ENCODE measurements at places on chromosomes 5 and 9. TPM values are rescaled to one million over a fixed set of nuclear protein-coding genes. Genes with fewer than 3 reads are reported as not detected.

DNA sequence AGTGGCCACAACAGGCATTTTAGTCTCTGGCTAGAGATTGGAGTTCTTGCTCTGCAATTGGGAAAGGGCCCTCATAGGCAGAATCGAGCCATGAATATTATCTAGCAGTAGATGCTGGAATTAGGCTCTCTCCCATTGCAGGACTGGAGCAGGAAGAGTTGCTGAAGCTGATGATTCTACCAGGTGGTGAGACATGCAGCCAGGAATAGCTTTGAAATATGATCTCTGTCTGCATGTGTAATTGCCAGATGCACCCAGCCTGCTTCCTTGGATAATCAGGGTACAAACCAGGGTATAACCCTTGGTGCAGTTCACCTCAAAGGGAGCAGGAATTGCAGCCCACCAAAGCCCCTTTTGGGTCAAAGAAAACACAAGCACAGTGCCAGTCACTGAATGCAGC lies 211.4 kb upstream of the FTMT start:
- no peak for DNase-seq

The LHX6 gene
- total RNA-seq: 20.0 TPM

GRCh38 chr5:22076586-22076985 lies 776.6 kb downstream of the CDH12 start:
- no peak for DNase-seq

- DNase-seq: no peak
These were observed 66.8 kb upstream of the SMC2 start for GRCh38 chr9:104027295-104027694.

- DNase-seq: no peak
These were observed at the start of gene ANXA1 for GRCh38 chr9:73151653-73152542. Gene ANXA1 (plus strand): TSS chr9:73151865. CDS start chr9:73158536, 6,671 bp downstream.

DNA sequence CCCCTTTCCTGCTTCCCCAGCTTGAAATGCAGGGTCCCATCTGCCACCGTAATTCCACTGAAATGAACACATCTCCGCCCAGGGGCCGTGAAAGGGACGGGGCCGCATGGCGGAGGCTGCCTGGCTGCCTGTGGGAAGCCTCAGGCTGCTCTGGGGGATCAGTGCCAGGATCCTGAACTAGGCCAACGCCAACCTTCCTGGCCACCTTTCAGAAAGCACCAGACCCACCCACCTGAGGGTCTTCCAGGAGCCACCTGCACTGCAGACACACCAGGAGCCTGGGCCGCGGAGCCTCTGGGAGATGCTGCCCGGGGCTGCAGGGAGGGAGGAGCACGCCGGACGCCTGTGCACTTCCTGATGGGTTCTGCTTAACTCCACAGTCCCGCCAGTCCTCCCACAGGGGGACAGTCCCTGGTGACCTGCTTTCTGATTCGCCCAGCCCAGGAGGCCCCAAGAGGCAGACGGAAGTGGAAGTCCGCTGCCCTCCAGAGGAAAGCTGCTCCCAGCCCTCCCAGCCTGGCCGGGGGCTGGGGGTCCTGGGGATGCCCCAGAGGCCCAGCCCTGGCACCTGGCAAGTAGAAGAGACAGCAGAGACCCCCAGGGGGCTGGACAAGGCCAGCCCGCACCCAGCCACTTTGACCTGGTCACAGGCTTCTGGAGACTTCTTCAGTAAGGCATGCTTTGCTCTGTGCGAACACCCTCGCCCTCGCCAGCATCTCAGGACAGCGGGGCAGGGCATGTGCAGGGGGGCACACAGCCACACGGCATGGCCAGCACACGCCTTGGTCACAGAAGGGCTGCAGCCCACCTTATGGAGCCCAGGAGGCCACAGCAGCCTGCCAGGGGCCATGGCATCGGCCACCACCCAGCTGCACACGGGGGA lies at the start of gene CARD9:
Gene CARD9 (minus strand): TSS at position 370 of the 883 bp plus-strand sequence. CDS start 1,591 bp downstream, outside the sequence.
- DNase-seq: peak; percentile 35

GRCh38 chr9:3760031-3760430 lies 234.2 kb upstream of the RFX3 start:
- no peak for DNase-seq

The KIAA0825 gene
- total RNA-seq: 37.6 TPM

DNA sequence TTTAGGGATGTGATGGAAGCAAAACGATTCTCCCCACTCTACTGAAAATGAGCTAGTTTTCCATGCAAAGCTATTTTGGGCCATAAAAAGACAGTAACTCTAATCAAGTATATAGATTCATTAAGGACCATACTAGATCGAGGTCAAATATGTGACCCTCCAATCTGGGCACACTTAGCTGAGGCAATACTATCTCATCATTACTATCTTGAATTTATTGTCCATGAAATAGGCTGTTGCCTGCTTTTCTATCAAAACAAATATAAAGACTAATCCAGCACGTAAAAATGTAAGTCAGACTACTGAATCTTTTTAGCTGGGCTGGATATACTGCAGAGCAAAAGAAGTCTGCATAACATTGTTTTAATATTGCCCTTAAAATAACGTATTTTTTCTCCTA lies 943.1 kb downstream of the NR2F1-AS1 start:
- no peak for DNase-seq

GRCh38 chr5:180640861-180641565 lies 8.4 kb downstream of the FLT4 start:
- DNase-seq: no peak

DNA sequence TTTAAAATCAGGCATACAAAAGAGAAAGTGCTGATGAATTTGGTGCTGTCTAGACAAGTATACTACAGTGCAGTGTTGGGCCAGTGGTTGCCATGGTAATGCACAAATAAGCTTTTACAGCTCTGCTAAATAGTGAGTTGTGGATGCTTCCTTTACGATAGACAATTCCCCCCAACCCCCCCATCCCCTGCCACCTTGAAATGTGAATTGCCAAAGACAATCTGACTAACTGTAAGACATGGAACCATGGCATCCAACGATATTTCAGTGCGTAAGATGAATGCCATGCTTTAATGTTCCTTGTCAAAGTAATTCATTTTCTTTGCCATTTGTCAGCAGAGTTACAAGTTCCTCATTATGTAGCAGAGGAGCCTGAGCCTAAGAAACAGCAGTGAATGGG lies 91.5 kb upstream of the NREP start:
- DNase-seq: no peak

DNA sequence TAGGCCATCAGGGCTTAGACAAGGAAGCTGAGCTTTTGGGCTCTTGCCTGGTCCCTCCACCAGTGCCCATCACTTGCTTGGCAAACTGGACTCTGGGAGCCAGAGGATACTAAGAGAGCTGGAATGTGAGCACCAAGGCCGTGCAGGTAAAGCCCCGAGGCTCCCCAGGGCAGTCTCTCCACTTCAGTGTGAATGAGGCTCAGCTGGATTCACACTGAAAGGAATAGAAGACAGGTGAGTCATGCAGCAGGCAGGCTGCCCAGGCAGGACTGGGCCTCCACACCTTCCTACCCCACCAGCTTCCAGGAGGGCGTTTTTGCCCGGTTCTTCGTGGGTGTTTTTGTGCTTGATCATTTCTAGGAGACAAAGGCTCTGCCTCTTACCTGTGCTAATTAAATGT lies 7.3 kb upstream of the CTSV start:
- no peak for DNase-seq

GRCh38 chr9:99309141-99309939 lies 87.3 kb downstream of the SEC61B start:
- DNase-seq: no peak

DNA sequence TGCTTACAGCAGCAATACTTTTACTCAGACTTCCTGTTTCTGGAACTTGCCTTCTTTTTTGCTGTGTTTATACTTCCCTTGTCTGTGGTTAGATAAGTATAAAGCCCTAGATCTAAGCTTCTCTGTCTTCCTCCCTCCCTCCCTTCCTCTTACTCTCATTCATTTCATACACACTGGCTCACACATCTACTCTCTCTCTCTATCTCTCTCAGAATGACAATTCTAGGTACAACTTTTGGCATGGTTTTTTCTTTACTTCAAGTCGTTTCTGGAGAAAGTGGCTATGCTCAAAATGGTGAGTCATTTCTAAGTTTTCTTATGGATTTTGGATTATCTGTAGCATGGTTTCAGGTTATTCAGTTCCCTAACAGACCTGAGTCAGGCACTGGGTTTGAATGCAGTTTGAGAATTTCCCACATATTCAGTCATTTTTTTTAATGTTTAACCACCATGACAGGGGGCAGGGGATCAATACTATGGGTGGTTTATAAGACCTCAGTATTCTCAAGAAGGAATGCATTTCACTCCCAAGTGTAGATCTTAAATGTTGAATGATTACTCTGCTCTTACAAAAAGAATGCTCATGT lies at the start of gene IL7R:
Gene IL7R (plus strand): TSS at position 127 of the 587 bp plus-strand sequence. CDS start 87 bp downstream, at position 214.
- DNase-seq: no peak

The FAM13B gene
- total RNA-seq: 90.6 TPM

- DNase-seq: no peak
These were observed 74.3 kb upstream of the MARCHF11 start for GRCh38 chr5:16253856-16254255.

- DNase-seq: peak; percentile 7
These were observed 218.6 kb upstream of the RASEF start for GRCh38 chr9:83281306-83282255.

DNA sequence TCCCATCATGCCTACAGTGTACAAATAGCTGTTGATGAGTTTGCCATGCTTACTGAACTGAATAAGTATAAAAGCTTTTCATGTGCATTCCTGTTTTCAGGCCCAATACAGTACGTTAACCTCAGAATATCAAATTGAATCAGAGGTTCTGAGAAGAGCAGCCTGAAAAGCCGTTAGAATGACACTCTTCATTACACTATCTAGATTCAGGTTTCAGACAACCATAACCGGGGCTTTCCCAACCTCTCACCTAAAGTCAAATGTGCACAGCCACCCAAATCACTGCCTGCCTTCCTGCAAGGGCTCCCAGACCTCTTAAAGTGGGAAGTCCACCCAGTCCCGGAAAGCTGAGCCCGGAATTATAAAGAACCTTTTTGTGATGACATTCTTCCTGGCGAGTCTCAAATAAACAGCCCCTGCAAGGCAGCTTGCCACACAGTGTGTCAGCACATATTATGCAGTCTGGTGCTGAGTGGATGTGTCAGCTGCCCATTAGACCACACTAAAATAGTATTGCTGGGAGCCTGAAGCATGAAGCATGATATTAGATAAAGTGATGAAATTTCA lies 245.8 kb downstream of the TLE4 start:
- DNase-seq: no peak

DNA sequence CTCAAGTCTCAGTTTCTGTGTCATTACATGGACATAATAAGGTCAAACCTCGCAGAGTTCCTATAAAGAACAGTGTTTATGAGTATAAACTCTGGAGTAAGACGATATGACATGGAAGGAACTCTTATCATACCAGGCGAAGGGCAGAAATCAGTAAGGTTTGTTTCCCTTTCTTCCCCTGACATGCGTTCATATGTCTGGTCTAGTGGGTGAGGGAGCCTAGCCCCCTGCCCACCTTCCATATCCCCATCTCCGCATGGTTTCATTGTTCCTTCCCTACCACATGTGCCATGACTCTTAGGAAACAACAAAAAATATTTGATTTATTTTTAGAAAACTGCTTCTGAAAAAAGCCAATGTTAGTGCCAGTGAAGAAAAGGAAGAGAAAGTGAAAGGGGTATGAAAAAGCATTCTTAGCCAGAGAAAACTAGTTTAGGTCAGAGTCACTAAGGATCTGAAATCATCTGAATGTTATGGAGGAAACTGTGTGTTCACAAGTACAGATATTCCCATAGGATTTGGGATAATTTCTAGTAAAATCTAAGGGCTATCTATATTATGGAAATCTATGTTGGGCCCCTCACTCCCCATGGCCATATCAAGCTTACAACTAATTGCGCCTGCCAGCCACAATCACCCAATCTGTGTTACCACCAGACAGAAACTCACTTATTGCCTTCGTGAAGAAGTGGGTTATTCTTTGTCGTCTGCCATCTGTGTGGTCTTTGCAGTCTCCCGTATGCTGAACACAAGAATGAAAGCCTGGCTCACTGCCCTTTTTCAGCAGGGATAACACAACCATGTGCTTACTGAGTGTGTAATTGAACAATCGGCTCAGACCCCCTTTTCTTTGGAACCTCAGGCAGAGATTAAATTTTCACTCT lies 19.9 kb upstream of the HMHB1 start:
- DNase-seq: no peak

The TLX3 gene
- total RNA-seq: not detected

The GRIN1 gene
- total RNA-seq: 31.2 TPM

GRCh38 chr5:171520300-171521174 lies 101.1 kb downstream of the FGF18 start:
- no peak for DNase-seq

DNA sequence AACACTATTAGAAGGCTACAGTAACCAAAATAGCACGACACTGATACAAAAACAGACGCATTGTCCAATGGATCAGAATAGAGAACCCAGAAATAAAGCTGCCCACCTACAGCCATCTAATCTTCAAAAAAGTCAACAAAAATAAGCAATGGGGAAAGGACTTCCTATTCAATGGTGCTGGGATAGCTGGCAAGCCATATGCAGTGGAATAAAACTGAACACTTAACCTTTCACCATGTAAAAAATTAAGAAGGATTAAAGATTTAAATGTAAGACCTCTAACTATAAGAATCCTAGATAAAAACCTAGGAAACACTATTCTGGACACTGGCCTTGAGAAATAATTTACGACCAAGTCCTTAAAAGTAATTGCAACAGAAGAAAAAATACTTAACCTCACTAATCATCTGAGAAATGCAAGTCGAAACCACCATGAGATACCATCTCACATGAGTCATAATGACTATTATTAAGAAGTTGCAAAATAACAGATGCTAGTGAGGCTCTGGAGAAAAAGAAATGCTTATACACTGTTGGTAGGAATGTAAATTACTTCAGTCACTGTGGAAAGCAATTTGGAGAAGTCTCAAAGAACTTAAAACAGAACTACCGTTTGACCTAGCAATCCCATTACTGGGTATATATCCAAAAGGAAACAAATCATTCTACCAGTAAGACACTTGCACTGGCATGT lies 203.3 kb upstream of the CDH9 start:
- DNase-seq: no peak

Measured in occipital lobe (tissue), 3 donors.